Stimulated activated CD4-positive, alpha-beta T cell treated with anti-CD3 and anti-CD28 coated beads, Interleukin-1b, Interleukin-23, amount 100 ng/mL, for 24 hours (primary cell): ENCODE measurements at places on chromosomes 1 and 21.
A peak's percentile ranks its signal among the peaks of the same experiment; 100 is the strongest.

DNA sequence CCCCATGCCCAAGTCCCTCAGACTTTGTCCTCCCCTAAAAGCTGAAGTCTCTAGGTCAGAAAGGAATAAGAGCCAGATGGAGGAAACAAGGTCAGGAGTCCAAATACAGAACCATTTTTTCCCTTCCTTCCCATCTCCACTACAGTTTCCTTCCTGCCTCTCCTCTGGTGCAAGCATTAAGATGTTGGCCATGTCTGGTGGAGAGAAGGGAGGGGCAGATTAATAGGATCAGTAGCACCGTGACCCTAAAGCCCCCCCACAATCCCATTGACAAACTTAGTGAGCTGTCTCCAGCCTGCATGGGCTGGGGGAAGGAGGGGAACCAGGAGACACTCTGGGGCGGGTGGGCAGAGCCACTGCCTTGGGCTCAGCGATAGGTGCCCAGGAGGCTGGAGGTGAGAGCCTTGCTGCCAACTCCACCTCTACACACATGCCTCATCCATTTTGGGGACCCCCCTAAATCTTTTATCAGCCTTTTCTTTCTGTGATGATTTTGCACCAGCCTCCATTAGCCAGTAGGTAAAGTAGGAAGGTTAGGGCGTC is 59.8 kb downstream of the RHBG start:
- no peak for DNase-seq

GRCh38 chr1:176379626-176380339 is 83.2 kb upstream of the PAPPA2 start:
- DNase-seq = no peak

DNA sequence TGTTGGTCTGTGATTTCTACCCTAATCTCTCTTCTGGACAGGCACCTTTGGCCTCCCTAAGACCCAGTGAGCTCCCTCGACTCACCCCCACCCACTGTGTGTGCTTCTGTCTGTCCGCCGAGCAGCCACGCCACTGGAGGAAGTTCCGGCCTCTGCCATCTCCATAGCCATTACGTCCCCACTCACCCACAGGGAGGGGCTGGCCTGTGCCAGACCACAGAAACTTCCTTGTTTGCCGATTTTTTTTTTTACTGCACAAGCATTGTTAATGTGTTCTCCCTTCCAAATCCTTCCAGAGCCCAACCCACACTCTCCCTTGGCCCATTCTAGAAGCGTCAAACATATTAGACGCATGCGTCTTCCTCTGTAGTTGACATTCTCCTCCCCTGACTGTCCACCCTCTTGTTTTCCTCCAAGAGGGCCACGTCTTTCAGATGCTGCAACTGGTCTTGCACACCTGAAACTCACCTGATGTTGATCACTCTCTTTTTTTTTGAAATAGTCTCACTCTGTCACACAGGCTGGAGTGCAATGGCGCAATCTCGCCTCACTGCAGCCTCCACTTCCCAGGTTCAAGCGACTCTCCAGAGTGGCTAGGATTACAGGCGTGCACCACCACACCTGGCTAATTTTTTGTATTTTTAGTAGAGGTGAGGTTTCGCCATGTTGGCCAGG is 72.3 kb downstream of the EVA1C start:
- DNase-seq = no peak

- DNase-seq = no peak
Measured at GRCh38 chr1:103106426-103107341, 1.6 kb downstream of the COL11A1 start.

GRCh38 chr1:44821240-44821715 is 13.0 kb downstream of the BTBD19 start:
- DNase-seq = no peak

- DNase-seq = no peak
Measured at GRCh38 chr1:22053861-22054770, 1.6 kb downstream of the CDC42 start.

DNA sequence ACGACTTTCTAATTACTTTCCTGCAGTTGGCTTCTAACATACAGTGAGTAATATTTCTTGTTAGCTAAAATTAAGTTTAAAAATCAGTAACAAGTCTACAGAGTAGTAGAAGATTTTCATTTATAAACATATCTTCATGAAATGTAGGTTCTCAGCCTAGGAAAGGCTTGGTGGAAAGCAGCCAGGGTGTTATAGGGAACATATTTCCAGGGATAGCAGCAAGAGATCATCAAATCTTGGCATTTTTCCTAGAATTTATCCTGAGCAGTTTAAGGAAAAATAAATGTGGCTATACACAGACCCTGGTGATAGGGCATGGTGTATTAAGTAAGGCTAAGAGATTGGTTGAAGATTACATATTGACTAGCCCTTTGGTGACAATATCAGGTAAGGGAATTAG is 203.5 kb upstream of the NEGR1 start:
- no peak for DNase-seq

DNA sequence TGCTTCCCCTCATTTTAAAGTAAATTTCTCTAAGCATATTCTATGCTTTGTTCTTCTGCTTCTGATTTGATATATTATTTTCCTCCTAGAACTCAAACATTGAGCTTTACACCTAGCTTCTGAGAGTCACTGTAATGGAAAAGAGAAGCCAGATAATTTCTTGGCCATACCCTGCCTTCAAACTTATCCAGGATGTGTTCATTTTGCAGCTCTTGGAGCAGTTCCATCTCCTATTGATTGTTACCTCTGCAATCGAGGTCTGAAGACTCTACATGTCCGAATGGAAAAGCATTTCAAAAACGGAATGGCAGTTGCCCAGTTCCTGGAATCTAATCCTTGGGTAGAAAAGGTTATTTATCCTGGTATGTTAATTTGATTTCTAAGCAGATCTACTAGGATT is 20.8 kb downstream of the CTH start:
- no peak for DNase-seq

- no peak for DNase-seq
Measured at GRCh38 chr1:228502522-228502921, 15.3 kb downstream of the RNF187 start.

DNA sequence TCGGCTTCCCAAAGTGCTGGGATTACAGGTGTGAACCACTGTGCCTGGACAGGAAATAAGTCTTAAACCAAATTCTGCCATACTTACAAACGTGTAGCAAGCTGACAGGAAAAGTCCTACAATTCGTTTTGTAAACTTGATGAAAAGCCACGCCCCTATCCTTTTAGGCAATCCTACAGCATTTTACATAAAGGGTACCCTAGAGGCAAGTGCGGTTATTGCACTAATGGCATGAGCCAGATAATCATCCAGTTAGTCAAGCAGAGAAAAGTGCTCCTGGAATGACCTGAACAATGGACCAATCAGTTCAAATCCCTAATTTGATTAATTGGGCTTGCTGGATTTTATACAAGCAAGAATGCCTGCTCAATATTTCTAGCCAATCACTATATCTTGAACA is 338.2 kb downstream of the KIF26B start:
- DNase-seq = no peak

DNA sequence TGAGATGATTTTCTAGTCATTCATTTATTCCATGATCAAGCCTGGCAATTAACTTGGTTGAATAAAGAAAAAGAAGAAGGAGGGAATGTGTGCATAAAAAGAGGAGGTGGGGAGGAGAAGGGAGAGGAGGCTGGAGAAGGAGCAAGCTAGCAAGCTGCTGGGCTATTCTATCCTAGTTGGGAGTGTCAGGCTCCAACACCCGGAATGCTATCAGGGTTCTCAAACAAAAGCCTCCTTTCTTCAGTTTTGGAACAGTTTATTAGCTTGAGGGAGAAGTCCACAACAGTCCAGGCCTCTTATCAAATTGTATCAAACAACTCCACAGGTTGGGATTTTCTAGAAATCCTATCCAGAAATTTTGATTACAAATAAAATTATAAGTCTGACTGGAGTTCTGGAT is 80.0 kb downstream of the BCAR3 start:
- no peak for DNase-seq

DNA sequence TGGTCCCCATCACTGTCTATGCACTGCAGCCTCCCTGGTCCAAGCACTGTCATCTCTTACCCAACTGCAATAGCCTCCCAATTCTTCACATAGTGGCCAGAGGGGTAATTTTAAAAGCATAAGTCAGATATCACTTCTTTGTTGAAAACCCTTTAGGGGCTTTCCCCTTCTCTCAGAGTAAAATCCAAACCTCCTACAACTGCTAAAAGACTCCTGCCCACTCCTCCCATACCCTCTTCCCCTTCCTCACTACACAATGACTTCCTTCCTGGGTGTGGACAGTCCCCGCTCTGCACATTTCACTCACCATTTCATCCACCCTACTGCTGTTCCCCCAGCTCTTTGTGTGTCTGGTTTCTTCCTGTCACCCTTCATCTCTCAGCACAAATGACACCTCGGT is 8.3 kb downstream of the MCOLN2 start:
- no peak for DNase-seq

GRCh38 chr1:244970744-244971551 is 106.6 kb upstream of the HNRNPU start:
- DNase-seq = peak; percentile 83

DNA sequence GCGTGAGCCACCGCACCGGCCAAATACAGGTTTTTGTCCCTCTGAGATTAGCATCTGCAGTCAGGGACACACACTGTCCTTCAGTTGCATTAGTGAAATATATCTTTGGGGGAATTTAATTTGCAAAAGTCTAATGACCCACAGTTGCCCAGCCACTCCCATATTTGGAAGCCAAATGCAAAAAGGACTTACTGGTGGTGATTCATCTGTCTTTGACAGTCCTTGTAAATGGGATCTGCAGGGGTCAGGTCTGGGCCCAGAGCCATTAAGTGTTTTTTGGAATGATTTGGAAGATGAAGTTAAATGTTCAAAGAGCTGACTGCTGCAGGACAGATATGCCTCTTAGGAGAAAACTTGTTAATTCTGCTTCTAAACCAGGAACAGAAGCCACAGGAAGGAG is 44.6 kb upstream of the DNASE2B start:
- no peak for DNase-seq

DNA sequence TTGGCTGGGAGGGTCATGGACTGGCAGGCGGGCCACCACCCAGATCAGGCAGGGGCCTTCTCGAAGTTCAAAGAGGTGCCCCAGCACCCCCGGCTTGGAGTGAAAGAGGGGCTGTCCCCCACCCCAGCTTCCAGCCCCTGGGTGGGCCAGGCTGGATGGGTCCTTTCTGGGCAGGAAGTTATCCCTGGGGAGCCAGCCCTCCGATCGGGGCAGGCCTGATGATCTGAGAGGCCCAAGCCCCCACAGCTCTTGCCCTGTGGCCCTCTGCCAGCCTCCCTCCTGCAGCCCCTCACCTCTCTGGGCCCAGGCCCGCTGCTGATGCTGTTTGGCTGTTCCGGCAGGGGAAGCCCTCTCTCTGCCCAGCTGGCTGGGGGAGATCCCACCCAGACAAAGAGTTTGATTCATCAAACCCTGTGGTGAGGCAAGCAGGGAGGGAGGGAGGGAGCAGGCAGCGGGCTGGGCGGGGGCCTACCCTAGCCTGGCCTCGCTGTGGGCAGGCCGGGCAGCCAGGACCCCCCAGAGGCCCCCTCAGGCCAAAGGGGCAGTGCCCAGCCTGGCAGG is 2.5 kb downstream of the ARHGEF19 start:
- no peak for DNase-seq

DNA sequence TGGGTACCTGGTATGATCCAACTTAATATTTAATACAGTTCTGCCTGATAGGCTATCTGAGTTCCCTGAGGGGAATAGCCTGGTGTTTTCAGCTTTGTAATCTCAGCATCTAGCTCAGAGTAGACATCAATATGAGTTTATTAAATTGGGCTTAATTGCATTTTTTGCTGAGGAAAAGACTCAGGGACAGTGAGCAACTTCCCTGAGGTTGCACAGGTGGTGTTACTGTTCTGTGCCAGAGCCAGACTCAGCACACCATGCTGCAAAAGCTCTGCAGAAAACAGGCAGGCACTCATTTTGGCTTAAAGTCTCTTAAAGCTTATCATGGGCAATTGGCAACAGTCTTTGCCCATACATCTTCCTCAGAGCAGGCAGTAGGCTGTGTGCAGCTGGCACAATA is 90.5 kb upstream of the JUN start:
- no peak for DNase-seq

- no peak for DNase-seq
Measured at GRCh38 chr1:235817101-235817728, 49.5 kb downstream of the LYST start.

DNA sequence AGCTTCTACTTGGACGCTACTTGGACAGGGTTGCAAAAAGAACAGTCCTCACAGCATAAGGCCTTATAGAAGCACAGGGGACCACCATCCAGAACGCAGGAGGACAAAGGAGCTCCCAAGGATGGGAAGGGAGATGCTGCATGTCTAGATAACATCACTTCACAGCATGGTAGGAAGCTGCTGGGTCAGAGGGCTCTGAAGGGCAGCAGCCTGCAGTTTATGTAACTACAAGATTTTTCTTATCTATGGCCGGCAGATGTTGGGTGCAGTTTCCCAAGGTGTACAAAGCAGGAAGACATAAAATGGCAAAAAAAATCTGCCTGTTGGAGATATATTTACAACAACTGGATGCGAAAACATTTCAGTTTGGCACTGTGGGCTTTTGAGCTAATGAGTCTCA is 45.3 kb upstream of the SLC5A9 start:
- DNase-seq = no peak
